ENCODE measurements at places on chromosomes 7 and 10.
A peak's percentile ranks its signal among the peaks of the same experiment; 100 is the strongest.

- no peak for DNase-seq
Measured at GRCh38 chr10:88759366-88760101, at the start of gene LIPN. Gene LIPN (plus strand): TSS chr10:88760020. CDS start chr10:88761406, 1,386 bp downstream.

- no peak for DNase-seq
Measured at GRCh38 chr10:30055226-30055662, 4.1 kb downstream of the JCAD start.

DNA sequence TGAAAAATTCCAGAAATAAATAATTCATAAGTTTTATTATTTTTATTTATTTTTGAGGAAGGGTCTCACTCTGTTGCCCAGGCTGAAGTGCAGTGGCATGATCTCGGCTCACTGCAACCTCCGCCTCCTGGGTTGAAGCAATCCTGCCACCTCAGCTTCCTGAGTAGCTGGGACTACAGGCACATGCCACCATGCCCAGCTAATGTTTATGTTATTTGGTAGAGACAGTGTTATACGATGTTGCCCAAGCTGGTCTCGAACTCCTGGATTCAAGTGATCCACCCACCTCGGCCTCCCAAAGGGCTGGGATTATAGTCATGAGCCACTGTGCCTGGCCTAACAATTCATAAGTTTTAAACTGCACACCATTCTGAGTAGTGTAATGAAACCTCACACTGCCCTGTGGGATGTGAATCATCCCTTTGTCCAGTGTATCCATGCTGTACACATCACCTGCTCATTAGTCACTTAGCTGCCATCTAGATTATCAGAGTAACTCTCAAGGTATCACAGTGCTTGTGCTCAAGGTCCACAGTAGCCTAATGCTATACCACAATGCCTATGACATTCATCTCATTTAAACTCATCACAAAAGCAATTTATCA, 17.9 kb downstream of the RTKN2 start:
- peak; percentile 75 for DNase-seq

DNA sequence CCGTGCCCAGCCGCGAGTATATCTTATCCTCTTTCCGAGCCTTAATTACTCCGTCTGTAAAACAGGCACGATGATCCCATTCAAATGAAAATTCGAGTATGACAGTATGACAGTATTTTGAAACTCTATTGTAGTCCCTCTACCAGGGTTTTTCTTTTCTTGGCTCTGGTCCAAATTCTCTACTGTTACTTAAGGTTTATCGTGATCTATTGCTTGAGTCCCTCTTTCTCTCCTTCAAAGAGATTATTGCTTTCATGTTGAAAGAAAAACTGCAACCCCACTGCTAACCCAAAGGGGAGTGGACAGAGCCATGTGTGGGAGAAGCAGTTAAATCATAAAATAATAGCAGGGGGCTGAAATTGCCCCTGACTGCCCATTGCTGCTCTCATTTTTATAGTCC, 1156.6 kb upstream of the AUTS2 start:
- DNase-seq, result no peak

- no peak for DNase-seq
Measured at GRCh38 chr10:99369126-99369525, 40.0 kb downstream of the CNNM1 start.

GRCh38 chr10:132301371-132302330, 6.1 kb downstream of the STK32C start:
- no peak for DNase-seq

DNA sequence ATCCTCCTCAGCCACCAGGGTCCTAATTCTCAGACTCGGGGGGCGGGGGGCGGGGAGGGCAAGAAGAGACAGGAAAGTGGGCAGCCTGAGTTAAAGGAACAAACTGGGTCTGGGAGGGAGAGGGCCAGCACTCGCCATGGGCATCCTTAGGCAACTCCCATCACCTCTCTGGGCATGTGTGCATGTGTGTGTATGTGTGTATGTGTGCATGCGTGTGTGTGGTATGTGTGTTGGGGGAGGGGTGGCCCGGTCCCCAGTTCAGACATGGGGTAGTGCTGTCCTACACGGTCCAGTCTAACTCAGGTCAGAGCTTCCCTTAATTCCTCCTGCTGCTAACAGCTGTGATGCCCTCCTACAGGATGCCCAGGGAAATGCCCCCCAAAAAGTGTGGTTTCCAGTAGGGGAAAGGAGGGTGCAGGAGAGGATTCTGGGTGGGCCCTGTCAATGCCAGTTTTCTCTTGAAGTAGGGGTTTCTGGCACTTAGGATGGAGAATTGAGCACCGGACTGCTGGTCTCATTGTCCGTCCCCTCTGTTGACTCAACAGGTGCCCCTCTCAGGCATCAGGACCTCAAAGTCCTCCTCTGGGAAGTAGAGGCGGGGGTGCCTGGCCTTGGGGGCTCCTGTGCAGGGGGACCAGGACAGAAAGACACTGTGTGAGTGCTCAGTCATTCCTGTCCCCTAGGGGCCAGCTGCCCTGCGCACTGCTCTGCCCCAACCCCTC, 15.1 kb upstream of the ZMIZ1 start:
- no peak for DNase-seq

DNA sequence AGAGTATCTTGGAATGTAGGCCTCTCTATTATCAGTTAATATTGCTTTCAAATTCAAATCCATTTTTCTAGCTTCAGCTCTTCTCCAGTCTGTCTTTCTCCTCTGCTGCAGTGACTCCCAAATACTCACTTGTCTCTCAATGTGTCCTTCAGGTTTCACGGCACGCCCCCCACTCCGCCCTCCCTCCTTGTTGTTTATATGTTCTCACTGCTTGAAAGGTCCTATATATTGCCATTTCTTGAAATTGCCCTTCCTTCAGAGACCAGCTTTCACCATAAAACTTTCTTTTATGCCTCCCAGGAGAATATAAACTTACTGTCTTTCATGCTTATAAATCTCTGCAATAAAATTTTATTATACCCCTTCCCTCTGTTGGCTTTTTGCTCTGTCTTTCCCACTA, 668.2 kb downstream of the CCSER2 start:
- no peak for DNase-seq
